Esophagus mucosa (tissue), 1 donor: ENCODE measurements at places on chromosomes 7 and 10. TPM values are rescaled to one million over a fixed set of nuclear protein-coding genes. Genes with fewer than 3 reads are reported as not detected.

Gene GHRHR
- not detected for total RNA-seq

Gene OR2A2
- not detected for total RNA-seq

Gene SLC18A2
- total RNA-seq: 0.12 TPM

Gene CUEDC2
- total RNA-seq: 23.7 TPM

Gene TBXAS1
- 10.8 TPM for total RNA-seq

Gene SLK
- total RNA-seq: 54.1 TPM

Gene TTYH3
- 11.7 TPM for total RNA-seq

Gene RBM20
- total RNA-seq: 3.1 TPM

Gene AGAP9
- total RNA-seq: 3.0 TPM

Gene OR13A1
- 0.32 TPM for total RNA-seq

Gene SFMBT2
- 1.3 TPM for total RNA-seq

Gene SP4
- 2.6 TPM for total RNA-seq

Gene RPEL1
- not detected for total RNA-seq

Gene MGAM2
- 0.20 TPM for total RNA-seq

Gene MYO1G
- 1.1 TPM for total RNA-seq

Gene WEE2
- total RNA-seq: not detected

Gene KLF14
- not detected for total RNA-seq

Gene NPFFR1
- total RNA-seq: 0.04 TPM
